ENCODE measurements at places on chromosomes 6 and 20. TPM values are rescaled to one million over a fixed set of nuclear protein-coding genes. Genes with fewer than 3 reads are reported as not detected.

DNA sequence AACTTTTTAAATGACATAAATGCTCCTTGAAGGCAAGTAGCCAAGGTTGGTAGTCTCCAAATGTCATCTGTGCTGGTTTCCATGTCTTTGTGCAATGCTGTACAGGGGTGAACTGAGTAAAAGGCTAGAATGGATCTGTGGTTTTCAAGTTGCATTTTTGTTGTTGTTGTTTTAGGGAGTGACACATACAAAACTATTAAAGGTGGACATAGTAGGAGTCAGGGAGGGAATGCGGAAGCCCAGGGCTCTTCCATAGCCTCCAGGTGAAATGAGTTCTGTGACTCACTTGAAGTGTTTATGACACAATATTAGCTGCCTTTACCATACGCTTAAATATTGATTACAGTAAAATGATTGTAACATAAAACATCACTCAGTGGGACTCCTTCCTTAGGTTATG lies 22.5 kb upstream of the QKI start:
- no peak for DNase-seq

GRCh38 chr6:93721386-93722048 lies 302.2 kb upstream of the EPHA7 start:
- peak; percentile 7 for DNase-seq

DNA sequence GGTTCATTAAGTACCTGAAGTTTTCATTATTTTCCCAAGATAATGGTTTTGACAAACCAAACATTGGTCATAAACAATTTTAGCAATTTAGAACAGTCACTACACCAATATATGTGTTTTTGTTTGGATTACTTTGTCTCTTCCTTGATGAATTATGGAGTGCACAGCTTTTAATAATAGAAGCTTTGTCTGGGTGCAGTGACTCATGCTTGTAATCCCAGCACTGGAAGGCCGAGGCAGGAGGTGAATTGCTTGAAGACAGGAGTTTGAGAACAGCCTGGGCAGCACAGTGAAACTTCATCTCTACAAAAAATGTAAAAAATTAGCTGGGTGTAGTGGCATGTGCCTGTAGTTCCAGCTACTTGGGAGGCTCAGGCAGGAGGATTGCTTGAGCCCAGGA lies 89.4 kb upstream of the ANKEF1 start:
- no peak for DNase-seq

GRCh38 chr6:170069611-170070010 lies 221.3 kb downstream of the DLL1 start:
- no peak for DNase-seq

DNA sequence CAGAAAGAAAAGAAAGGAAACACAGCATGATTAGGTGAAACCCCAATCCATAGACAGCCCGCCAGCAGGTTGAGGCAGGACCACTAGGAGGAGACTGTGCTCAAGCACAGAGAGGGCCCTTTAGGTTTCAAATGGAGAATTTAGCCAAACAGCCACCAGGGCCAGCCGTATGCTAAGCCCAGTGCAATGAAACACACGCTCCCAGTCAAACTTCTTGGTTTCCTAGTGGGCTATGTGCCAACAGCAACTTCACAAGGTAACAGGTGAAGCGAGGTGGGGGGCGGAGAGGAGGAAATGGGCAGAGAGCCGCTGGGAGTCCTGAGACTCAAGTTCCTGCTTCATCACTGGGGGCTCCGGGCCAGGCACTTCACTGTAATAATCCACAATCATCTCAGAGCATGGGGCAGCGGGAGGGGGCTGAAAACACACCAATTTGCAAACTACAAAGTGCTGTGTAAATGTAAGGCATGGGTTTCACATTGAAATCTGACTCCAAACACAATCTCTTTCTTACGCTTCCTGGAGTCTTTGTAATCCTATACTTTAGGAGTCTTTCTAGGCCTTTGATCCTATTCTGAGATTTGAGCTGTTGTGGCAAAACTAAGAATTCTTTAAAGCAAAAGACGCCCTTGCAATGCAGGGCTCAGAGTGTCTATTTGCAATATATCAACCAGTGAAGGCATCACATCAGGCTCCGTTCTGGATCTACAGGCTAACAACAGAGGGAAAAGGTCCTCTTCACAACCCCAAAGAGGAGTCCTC lies 117.3 kb downstream of the OPRM1 start:
- no peak for DNase-seq

- DNase-seq, result no peak
These were observed 107.5 kb upstream of the TMEM170B start for GRCh38 chr6:11430036-11430435.

DNA sequence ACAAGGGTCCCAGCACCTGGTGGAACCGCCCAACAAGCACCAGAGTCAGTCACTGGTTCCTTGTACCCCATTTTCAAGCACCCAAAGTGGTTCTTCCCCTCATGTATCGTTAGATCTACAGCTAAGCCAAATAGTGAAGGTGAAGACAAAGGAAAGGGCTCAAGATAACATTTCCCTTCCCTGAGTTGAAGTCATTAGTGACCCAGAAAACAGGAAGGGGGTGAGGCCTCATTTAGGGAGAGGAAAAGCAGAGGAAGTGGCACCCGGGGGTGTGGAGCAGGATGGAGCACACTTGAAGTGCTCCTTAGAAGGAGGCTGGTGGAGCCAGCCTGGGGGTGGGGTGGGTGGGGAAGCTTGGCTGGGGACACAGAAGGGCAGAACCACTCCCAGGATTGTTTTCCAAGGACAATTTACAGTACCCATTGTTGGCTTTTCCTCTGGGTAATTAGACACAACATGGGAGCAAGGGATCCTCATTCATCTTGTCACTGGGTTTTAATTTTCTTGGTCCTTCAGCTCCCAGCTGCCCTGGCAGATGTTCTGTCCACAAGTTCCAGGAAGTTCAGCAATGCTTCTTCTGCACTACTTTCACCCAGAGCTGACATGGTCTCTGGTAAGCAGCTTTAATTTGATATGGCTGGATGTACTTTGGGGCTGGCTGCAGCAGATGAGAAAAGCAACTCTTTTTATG lies 73.3 kb upstream of the CD93 start:
- no peak for DNase-seq

- no peak for DNase-seq
These were observed 14.2 kb downstream of the ANKRD66 start for GRCh38 chr6:46760925-46761324.

Gene PACRG
- 2.6 TPM for polyA plus RNA-seq

Gene OOEP
- polyA plus RNA-seq, result not detected

Gene SYNGAP1
- 21.4 TPM for polyA plus RNA-seq

Gene TMEM14C
- 99.6 TPM for polyA plus RNA-seq

Gene PRRT1
- polyA plus RNA-seq, result 1.4 TPM
